ENCODE measurements at places on chromosomes 11 and 22. TPM values are rescaled to one million over a fixed set of nuclear protein-coding genes. Genes with fewer than 3 reads are reported as not detected.

GRCh38 chr11:64276653-64277431, 7.6 kb downstream of the BAD start:
- no peak overlapping the region for H3K4me3 ChIP-seq
- H3K36me3 ChIP-seq = peaks cover 31% of the 10 kb centered on the region
- DNase-seq = no peak
- H3K27ac ChIP-seq = no peak overlapping the region

DNA sequence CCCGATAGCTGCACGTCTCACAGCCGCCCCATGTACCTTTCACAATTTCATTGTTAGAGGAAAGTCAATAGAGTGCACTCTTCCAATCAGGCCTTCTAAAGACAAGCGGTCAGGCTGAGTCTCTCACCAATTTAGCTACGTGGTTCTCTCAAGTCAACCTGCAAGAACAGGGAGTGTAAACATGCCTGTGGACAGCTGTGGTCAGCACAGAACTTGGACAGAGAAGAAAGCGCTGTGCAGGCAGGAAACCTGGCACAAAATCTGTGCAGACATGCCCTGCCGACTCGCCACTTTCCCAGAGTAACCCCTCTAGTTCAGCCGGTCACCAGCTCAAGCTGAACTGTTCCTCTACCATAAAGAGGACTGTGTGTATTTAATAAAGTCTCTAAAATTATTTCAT, 39.5 kb downstream of the CHKA start:
- DNase-seq = no peak
- no peak overlapping the region for H3K4me3 ChIP-seq
- no peaks in the 10 kb centered on the region for H3K4me1 ChIP-seq
- no peaks in the 10 kb centered on the region for H3K36me3 ChIP-seq
- H3K27me3 ChIP-seq = no peaks in the 10 kb centered on the region

The ANKK1 gene
- 0.49 TPM for total RNA-seq

- H3K27me3 ChIP-seq = no peaks in the 10 kb centered on the region
- H3K36me3 ChIP-seq = no peaks in the 10 kb centered on the region
- DNase-seq = no peak
- H3K4me3 ChIP-seq = no peak overlapping the region
- no peaks in the 10 kb centered on the region for H3K4me1 ChIP-seq
These were observed 1038.5 kb downstream of the NTM start for GRCh38 chr11:132408877-132409276.

- no peaks in the 10 kb centered on the region for H3K27me3 ChIP-seq
- no peak overlapping the region for H3K4me3 ChIP-seq
- H3K36me3 ChIP-seq = no peaks in the 10 kb centered on the region
- no peaks in the 10 kb centered on the region for H3K4me1 ChIP-seq
These were observed 93.8 kb upstream of the TOP3B start for GRCh38 chr22:22076361-22076760.

The HSCB gene
- 11.9 TPM for total RNA-seq

- no peaks in the 10 kb centered on the region for H3K27me3 ChIP-seq
- peak overlapping the region; percentile 94 for H3K27ac ChIP-seq
- DNase-seq = no peak
- no peaks in the 10 kb centered on the region for H3K36me3 ChIP-seq
- peaks cover 38% of the 10 kb centered on the region for H3K4me1 ChIP-seq
- peak overlapping the region; percentile 57 for H3K4me3 ChIP-seq
These were observed 62.0 kb downstream of the YAP1 start for GRCh38 chr11:102172127-102172848.

All from thoracic aorta (tissue), 2 donors.